ENCODE measurements at places on chromosomes 6 and 20.
A peak's percentile ranks its signal among the peaks of the same experiment; 100 is the strongest.

GRCh38 chr6:39855356-39855995 lies 63.3 kb downstream of the DAAM2 start:
- no peak for DNase-seq

GRCh38 chr20:41476013-41476441 lies 109.4 kb upstream of the EMILIN3 start:
- no peak for DNase-seq

- no peak for DNase-seq
Measured at GRCh38 chr6:15244620-15245360, 1.1 kb upstream of the JARID2 start.

GRCh38 chr20:62363920-62364851 lies 2.9 kb downstream of the LAMA5 start:
- DNase-seq: no peak

GRCh38 chr6:21180155-21180554 lies 413.4 kb upstream of the SOX4 start:
- no peak for DNase-seq

GRCh38 chr20:17317341-17317740 lies 90.5 kb downstream of the PCSK2 start:
- DNase-seq: no peak

DNA sequence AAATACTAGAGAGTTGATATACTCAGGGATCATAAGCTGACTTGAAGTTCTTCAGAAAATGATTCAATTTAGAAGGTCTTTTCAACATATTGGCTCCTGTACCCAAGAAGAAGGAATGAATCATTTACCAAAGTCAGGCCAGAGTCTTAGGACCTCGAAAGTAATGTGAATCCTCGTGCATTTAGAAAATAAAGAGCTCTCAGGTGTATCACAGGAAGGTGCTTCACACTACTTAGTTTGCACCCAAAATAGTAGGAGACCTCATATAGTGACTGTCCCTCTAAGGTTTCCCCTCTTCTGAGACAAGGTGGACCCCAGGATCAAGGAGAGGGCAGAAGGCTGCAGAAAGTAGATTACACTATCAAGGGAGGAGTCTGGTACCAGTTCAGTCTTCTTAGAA lies 71.8 kb downstream of the F13A1 start:
- DNase-seq: no peak

- DNase-seq: no peak
Measured at GRCh38 chr6:121143476-121143875, 190.8 kb downstream of the TBC1D32 start.

- DNase-seq: no peak
Measured at GRCh38 chr6:3517350-3517749, 60.5 kb upstream of the SLC22A23 start.

- DNase-seq: no peak
Measured at GRCh38 chr6:111124406-111124805, 37.1 kb downstream of the SLC16A10 start.

GRCh38 chr6:14965424-14966075 lies 280.3 kb upstream of the JARID2 start:
- no peak for DNase-seq

GRCh38 chr6:166626177-166627032 lies 646 bp downstream of the RPS6KA2 start:
- DNase-seq: peak; percentile 38

DNA sequence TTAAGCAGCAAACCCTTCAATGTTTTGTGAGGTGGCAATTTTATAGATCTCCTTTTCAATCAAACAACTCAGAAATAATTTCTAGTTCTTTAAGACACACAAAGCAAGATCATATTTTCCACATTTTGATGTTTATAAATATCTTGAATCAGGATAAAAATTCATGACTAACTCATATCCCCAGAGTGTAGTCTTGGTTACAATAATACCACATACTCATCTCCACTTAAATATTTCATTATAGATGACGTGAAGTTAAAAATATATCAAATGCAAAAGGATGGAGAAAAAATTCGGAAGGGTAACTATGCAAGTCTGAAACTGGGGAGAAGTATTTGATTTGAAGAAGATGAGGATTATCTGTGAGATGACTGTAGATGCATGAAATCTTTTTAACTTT lies 59.8 kb upstream of the HIVEP1 start:
- no peak for DNase-seq

GRCh38 chr20:50286609-50287008 lies 96.0 kb downstream of the CEBPB start:
- DNase-seq: no peak

GRCh38 chr6:15346315-15346714 lies 100.4 kb downstream of the JARID2 start:
- no peak for DNase-seq

DNA sequence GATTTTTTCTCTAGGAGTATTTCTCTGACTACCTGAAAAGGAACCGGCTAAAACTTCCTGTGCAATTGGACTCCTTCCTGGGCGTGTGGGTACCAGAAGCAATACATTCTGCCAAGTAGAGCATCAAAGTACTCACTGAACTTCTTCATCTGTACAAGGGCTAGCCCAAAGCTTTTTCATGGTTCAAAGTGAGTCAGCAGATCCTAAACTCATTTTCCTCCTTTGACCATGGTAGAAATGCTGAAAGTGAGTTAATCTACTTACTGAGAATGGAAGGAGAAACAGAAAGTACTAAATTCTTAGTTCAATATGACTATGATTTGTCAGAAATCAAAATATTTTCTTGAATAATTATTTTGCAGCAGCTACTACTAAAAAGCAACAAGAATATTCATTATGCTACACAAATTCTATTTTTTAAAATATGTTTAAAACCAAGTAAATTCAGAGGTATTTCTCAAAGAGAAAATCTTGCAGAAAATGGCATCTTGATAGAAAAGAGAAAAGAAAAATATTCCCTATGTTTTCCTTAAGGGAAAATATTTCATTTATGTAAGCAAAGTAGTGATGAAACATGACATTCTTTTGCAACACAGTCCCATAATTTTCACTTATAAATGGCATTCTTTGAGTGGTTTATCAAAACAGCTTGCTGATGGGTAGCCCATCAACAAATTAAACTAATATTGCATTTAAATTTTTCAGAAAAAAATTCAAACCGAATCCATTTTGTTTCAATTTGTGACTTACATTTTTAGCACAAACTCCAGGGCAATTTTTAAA lies 3.7 kb upstream of the BEND6 start:
- no peak for DNase-seq

GRCh38 chr20:9160757-9161156 lies 91.9 kb downstream of the PLCB4 start:
- DNase-seq: no peak

DNA sequence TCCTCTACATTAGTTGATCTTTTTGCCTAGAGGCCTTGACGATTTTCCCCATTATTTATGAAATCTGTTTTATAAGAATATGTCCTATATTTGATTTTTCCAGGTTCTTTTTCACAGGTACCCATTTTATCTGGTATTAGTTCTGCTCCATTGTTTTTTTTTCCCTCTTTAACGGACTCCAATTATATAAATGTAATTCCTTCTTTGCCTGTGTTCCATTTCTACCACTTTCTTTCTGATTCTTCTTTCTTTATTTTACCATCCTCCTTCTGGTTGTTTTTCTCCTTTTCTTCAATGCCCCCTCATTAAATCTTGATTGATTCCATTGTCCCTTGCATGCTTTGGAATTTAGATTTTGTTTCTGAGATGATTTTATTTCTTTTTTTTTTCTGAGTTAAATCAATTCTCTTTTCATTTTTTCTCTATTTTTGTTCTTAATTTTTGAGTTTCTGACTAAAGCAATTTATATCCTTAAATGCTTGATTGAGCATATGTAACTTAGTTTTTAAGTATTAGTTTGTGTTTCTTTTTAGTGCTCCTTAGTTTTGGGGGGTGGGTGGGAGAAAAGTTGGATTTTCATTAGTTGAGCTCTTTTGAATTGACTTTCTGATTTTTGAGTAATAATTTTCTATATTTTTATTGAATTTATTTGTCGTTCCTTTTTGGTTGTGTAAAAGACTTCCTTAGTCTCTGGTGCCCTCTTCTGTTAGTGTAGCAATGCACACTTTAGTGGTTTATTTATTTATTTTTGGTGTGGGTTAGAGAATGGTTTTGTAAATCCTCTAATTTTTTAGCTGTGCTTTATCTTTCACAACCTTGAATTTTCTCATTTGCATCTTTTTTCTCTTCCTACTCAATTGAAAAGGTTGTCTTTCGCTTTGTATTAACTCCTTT lies 140.8 kb downstream of the FARS2 start:
- DNase-seq: no peak

GRCh38 chr6:165988757-165989456 lies 178.7 kb downstream of the TBXT start:
- no peak for DNase-seq

DNA sequence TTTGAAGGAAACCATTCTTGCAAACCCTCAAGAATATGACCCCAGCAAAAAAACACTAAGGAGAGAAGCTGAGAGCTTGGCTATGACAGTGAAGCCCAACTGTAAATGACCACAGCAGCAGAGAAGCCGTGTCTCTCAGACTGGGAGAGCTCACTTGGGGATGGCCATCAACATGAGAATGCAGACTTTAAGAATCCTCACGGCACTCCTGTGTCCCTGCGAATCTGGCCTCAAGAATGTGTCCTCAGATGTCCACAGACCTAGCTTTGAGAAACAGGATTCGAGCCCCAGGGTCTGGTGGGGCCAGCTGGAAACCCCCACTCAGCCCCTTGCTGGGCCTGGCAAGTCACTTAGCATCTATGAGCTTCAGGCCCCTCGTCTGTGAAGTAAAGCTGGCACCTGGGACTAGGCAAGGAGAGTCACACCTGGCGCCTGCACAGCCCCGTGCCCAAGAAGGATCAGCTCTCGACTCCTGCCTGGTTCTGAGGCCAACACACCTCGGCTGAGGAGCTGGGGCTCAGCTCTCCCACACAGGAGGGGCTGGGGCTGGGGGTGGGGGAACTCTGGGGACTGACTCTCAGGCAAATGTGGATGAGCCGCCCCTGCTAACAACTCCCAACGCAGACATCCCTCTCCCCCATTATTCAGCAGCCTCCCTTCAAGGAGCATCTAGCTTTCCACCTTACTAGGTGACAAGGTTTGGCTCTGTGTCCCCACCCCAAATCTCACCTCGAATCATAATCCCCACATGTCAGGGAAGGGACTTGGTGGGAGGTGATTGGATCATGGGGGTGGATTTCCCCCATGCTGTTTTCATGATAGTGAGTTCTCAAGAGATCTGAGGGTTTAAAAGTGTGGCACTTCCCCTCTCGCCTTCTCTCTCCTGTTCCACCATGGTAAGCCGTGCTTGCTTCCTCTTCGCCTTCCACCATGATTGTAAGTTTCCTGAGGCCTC lies 97.7 kb downstream of the GRM4 start:
- DNase-seq: no peak

GRCh38 chr6:132760256-132760655 lies 2.6 kb upstream of the VNN2 start:
- DNase-seq: no peak

- DNase-seq: peak; percentile 15
Measured at GRCh38 chr6:144007478-144008119, 460 bp downstream of the PLAGL1 start.

GRCh38 chr6:55826941-55827340 lies 48.4 kb downstream of the BMP5 start:
- no peak for DNase-seq

DNA sequence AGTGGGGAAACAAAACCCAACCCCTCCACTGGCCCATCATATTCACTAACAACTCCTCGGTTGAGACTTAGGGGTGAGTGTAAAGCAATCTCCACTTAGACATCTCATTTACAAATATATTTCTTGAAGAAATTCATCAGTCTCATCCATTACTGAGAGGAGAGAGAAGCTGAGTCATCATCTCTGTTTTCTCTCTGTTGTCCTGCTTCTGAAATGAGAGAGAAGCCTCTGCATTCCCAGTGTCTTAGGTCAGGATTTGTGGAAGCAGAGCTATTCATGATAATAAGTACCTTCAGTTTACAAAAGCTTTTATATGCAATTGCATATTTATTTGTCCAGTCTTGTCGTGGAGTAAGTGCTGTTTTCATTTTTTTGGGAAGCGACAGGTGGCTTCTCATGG lies 879 bp downstream of the MEP1A start:
- no peak for DNase-seq

DNA sequence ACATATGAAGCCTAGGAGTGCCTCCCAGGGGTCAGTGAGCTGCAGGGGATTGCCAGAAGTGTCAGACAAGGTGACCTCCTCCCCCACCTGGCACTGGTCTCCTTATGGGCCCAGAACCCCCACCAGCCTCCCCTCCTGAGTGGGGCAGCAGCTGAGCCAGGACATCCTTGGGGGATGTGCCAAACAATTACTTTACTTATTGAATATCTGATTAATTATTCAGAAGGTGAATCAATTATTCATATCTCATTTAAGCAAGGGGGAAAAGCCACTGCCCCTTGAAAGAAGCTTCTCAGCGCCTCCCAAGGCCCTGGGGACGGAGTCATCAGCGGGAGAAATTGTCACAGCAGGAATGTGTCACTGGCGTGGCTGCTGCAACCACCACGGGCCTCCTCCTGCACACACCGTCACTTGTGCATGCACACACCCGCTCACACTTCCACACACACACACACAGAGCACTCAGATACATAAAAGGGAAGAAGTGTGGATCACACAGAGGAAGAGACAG lies 123.4 kb upstream of the MAFB start:
- no peak for DNase-seq

GRCh38 chr6:29510746-29511300 lies 23.1 kb upstream of the MAS1L start:
- no peak for DNase-seq

DNA sequence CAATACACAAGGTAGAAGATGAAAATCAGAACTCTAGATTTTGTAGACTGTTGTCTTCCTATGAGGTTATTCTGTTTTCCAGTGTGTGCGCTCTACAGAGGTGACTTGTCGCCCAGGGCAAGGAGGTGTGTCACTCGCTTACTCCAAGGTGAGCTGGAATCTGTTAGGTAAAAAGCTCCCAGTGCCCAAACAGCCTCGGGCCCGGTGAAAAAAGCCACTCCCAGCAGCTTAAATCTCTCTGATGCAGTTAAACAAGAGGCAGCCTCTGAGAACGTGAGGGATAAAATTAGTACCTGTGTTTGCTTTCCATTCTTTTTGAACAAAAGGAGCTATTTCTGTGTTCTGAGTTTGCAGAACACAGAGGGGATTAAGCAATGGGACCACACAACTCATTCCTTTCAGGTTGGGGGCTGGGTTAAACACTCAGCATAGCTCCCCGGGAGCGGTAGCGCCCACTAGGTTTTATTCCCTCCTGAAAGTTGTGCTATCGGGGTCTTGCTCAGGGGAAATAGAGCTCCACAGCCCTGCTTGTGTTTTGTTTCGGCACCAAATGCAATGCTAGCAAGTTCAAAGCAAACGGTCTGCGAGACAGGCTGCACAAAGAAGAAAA lies 181.2 kb downstream of the FOXA2 start:
- no peak for DNase-seq

- no peak for DNase-seq
Measured at GRCh38 chr20:63029358-63030121, 22.8 kb upstream of the BHLHE23 start.

DNA sequence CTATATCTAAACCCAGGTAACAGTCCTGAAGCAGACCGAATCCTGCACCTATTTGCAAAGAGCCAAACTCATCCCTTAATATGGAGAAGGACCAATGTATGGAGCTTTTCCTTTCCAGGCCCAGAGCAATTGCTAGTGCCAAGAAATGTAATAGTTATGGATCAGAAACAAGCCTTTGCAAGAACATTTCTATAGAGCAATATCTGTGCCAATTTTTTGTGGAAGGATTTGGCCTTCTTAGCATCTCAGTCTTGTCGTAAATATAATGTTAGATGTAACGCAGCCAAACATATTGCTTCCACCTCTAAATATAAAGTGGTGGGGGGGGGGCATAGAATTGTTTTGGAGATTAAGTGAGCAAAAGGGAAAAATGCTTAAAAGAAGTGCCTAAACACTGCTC lies 2.7 kb downstream of the KIAA0408 start:
- no peak for DNase-seq

Measured in activated B cell treated with CpG ODN at 0.5 μM for 24 hours (primary cell).